ENCODE measurements at places on chromosomes 11 and 22.

DNA sequence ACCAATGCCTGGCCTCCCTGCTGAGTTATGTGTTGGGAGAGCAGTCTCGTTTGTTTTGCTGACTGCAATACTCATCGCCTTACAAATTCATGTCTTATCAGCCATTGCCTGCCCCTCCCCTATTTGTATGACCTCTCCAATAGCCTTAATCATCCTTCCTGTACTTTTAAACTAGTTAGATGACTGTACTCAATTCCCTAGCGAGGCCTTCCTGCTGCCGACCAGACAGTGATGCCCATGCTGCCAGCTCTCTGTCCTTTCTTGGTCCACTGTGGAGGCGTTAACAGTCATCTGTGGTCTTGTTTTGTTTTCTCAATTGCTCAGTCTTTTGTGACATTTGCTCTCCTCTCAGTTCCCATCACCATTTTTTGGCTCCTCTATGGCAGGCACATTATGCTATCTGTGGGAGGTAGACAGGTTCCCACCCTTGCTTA is 20.3 kb upstream of the YPEL1 start:
- no peak for DNase-seq

GRCh38 chr11:79212741-79213190 is 228.1 kb downstream of the TENM4 start:
- DNase-seq: no peak

- DNase-seq: no peak
Measured at GRCh38 chr11:1530686-1531448, 41.2 kb downstream of the DUSP8 start.

GRCh38 chr11:76626921-76627401 is 43.6 kb downstream of the LRRC32 start:
- no peak for DNase-seq

GRCh38 chr11:1655168-1656060 is 25.8 kb downstream of the KRTAP5-5 start:
- no peak for DNase-seq

GRCh38 chr11:46377831-46378230 is 3.6 kb upstream of the MDK start:
- no peak for DNase-seq

DNA sequence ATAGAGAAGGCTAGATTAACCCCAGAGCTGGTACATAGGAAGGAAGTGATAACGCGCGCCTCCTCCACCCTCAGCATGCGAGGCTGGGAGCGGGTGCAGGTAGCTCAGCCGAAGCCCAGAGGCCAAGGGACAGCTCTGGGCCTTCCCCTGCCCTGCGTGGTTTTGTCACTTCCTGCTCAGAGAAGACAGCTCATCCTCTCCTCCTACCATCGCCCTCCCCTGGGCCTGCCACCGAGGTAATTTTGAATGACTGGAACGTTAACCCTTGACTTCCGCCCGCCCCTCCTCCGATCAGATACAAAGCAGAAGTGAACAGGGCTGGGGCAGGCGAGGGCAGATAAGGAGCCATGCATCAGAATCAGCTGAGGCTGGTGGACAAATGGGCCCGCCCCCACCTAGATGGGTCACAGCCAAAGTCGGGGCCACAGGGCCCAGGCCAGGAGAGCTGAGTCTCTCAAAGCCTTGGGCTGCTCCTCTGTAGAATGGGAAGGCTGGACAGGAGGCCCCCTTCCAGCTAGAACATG is 1.6 kb downstream of the RAC2 start:
- DNase-seq: no peak

GRCh38 chr11:37394236-37394870 is 796.3 kb upstream of the RAG2 start:
- DNase-seq: no peak

GRCh38 chr22:45692549-45692948 is 20.9 kb downstream of the ATXN10 start:
- DNase-seq: peak; percentile 35

DNA sequence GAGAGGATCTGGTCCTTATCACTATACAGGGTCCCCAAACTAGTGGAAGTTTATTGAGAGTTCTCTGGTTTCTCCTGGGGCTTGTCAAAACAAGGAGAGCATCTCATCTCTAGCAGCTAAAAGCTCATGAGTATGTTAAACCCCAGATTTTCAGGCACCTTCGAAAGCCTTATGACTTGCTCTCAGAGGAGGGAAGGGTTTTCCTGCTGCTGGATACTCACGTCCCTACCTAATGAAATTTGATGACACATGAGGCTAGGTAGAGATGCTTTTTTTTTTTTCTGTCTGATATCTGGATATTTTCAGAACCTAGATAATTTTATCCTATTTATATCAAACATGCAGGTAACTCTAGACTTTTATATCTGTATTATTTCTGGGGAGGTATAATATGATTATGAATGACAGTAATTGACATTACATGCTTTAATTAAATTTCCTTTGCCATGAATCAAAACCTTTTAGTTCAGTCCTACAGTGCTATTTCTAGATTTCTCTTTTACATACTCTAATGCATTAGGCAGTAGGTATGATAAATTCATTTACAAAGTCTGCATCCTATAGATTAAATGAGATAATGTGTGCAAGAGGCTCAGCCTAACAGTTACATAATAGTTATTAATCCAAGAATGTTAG is 73.9 kb downstream of the PARVA start:
- DNase-seq: no peak

DNA sequence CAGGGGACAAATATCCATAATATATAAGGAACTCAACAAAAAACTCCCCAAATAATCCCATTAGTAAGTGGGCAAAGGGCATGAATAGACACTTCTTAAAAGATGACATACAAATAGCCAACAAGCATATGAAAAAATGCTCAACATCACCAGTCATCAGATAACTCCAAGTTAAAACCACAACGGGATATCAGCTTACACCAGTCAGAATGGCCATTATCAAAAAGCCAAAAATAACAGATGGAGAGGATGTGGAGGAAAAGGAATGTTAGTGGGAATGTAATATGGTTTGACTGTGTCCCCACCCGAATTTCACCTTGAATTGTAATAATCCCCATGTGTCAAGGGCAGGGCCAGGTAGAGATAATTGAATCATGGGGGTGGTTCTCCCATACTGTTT is 350.1 kb downstream of the GUCY1A2 start:
- no peak for DNase-seq

- DNase-seq: no peak
Measured at GRCh38 chr11:126473269-126473668, 117.8 kb downstream of the ST3GAL4 start.

DNA sequence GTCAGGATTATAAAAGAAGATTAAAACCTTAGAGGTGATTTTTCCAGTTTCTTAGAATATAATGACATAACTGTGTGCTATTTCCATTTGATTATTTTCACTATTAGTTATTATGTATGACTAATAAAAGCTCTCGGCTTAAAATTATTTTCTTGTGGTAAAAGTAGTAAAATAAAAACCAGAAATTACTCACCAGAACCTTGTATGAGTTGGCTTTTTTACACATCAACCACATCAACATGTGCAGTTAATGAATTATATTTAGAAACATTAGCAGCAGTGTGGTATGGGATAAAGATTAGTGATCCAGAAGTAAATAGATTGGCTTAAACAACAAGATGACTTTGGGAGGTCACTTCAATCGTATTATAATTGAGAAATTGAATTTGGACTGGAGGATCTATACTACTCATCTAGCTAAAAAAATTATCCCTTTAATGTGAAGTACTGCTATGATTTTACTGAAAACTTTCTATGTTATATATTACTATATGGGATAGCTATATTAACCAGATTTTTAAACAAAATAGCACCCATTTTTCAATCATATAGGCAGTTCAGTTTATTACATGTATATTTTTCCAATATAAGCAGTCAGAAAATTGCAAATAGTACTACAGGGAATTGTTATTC is 2.8 kb upstream of the BCO2 start:
- no peak for DNase-seq

GRCh38 chr22:33274214-33275072 is 216.3 kb upstream of the SYN3 start:
- DNase-seq: no peak

DNA sequence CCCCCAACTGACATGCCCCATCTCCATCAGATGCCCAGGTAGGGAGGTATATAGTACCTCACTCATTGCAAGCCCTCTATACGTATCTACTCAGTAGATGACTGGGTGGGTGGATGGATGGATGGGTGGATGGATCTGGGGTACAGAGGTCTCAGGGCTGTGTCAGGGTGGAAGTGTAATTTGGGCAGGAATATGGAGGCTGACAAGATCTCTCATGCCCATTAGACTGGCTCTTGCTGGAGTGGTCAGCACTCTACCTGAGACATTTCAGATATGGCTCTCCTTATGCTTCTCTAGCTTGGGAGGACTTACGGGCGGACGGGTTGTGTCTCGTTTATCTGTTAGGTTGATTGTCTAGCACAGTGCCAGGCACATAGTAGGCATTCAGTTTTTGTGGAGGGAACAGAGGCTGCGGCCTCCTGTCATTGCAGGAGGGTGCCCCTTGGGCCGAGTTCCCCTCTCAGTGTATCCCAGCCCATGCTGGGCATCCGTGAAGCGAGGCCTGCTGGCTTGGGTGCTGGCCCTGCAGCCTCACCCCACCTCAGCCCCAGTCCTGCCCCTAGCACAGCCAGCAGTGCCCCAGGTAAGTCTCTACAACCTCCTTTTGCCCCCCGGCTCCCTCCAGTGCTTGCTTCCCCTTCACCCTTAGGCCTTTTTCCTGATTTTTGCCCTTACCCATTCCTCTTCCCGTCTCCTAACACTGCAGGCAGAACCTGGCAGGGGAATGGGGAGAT is 13.7 kb downstream of the ROBO3 start:
- DNase-seq: no peak

DNA sequence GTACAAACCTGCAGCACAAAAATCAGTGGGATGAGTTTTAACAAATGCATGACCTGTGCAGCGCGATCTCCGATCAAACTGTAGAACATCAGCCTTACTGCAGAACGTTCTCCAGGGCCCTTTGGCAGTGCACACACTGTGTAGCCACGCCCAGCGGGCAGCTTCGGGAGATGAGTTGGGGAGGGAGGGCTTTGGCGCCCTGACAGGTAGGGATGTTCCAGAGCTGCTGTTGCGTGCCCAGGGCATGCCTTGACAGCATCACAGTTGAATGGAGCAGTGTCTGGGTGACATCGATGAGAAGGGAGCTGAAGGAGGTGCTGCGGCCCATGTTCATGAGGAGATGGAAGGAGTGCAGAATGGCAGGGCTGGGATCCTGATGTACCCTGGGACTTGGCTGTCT is 80.2 kb downstream of the TBC1D22A start:
- DNase-seq: no peak

- no peak for DNase-seq
Measured at GRCh38 chr11:33713856-33714398, 13.3 kb upstream of the C11orf91 start.

GRCh38 chr11:105230586-105230985 is 91.0 kb upstream of the CARD18 start:
- no peak for DNase-seq

DNA sequence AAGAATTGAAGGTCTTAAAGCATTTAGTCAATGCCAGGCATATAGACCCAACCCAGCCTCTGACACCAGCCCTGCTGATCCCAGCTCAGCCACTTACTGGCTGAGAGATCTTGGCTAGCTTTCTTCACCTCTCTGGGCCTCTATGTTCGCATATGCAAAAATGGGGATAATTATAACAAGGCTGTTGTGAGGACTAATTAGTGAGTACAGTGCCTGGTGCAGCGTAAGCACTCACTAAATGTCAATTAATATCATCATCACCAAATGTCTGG is 10.5 kb downstream of the CHST1 start:
- DNase-seq: no peak

- DNase-seq: no peak
Measured at GRCh38 chr11:2137202-2138067, 1.8 kb downstream of the IGF2 start.

GRCh38 chr11:8340296-8340695 is 76.6 kb upstream of the LMO1 start:
- DNase-seq: no peak

GRCh38 chr11:18280438-18281045 is 14.5 kb downstream of the SAA1 start:
- DNase-seq: no peak

- no peak for DNase-seq
Measured at GRCh38 chr11:118214210-118214914, 10.4 kb downstream of the JAML start.

GRCh38 chr11:109308551-109308950 is 113.4 kb upstream of the C11orf87 start:
- DNase-seq: no peak

GRCh38 chr11:131957201-131957600 is 586.8 kb downstream of the NTM start:
- no peak for DNase-seq

DNA sequence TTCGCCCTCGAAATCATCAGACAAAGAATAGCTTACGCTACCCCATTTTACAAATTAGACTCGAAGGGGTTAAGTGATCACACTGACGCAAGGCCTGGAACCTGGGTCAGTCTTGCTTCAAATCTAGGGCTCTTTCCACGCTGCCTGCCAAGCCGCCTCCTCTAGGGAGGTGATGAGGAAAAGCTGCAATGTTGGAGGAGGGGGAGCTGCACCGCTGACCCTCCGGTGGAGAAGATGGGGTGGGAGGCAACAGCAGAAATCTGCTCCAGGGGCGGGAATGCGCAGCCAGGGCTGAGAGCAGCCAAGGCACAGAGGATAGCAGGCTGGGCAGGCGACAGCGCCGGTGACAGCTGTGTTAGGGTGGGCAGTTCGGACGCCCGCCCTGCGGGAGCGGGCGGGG is 595 bp downstream of the SYVN1 start:
- DNase-seq: no peak

DNA sequence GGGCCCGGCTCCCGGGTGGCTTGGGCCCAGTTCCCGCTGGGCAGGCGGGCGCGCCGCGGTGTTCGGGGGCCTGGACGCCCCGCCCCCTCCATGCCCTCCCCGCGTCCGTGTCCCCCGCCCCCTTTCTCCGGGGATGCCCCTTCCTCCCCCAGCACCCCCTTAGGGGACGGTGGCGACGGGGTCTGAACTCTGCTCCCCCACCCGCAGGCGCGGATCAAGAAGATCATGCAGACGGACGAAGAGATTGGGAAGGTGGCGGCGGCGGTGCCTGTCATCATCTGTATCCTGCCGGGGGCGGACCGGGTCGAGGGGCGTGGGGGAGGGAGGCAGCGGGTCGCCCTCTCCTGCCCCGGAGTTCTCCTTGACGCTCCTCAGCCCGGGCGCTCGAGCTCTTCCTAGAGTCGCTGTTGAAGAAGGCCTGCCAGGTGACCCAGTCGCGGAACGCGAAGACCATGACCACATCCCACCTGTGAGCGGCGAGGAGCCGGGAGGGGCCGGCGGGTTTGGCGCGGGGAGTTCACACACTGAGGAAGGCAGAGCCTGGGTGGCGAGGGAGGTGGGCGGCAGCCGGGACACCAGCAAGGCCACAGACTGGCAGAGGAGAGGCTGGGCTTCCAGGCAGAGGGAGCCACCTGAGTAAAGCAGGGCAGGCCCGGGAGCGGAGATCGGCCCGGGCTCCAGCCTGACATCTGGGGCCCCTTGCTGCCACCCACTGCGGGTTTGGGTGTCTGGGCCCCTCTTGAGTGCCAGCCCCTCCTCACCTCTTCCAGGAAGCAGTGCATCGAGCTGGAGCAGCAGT is 546 bp downstream of the DRAP1 start:
- DNase-seq: no peak

Measured in foreskin melanocyte (primary cell).